ENCODE measurements at places on chromosomes 2 and 18. TPM values are rescaled to one million over a fixed set of nuclear protein-coding genes. Genes with fewer than 3 reads are reported as not detected.

The NTSR2 gene
- total RNA-seq: 0.36 TPM

DNA sequence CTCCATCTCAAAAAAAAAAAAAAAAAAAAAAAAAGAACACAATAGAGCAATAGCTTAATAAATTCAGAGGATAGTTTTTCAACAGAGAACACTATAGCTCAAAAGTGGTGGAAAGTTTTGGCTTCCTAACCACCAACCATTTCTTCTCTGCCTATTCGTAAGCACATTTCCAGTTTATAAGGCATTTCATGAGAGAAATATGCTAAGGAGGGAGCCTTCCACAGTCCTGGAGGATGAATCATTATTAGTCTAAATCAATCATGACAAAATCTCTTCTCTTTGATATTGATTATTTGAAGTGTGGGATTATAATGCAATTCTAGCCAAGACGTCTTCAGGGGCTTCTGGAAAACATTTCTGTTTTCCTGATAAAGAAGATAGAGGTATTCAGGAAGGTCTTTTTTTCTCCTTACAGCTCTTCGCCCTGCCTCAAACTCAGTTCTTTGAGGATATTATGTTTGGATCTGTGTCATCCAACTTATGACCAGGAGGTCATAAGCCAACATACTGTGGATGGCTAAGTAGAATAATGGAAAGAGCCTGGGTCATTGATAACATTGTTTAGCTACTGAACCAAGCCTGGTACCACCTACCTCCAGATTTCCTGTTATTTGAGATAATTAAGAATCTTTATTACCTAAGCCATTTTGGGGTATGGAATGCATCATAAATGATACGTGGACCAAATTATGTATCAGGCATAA lies 207.3 kb downstream of the TRIB2 start:
- DNase-seq: no peak

- DNase-seq: peak; percentile 49
Observed at GRCh38 chr2:240603081-240603835, 16.7 kb downstream of the CAPN10 start.

DNA sequence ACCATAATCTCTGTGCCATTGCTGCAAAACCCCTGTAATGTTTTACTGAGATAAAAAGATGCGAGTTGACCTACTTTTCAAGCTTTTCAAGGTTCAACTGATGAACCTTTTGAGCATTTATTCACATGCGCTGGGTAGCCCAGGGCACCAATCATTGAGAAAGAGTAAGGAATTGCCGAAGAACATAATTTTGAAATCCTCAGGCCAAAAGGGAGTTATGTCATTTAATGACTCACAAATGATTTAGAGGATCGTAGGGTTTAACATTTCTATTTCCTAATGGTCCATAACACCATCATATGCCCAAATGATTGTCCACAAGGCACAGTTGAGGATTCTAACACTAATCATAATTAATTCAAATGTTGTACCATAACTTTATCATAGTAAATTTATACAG lies 20.2 kb upstream of the DLX1 start:
- DNase-seq: no peak

DNA sequence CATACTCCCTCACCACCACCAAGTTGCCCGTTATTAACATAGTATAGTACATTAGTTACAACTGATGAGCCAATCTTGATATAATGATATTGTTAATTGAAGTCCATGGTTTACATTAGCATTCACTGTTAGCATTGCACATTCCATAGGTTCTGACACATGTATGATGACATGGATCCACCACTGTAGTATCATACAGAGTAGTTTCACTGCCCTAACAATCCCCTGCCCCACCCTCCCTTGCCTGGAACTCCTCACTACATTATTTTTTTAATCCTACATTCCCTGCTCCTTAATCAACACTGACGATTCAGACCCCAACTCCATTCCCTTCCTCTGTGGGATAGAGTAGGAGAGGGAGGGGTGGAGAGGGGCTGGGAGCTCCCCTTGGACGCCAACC lies 20.2 kb upstream of the ST3GAL5 start:
- DNase-seq: no peak

The SCN3A gene
- total RNA-seq: 0.10 TPM

The MGAT4A gene
- total RNA-seq: 8.0 TPM

The COQ10B gene
- total RNA-seq: 18.6 TPM

The SEPTIN10 gene
- total RNA-seq: 32.3 TPM

DNA sequence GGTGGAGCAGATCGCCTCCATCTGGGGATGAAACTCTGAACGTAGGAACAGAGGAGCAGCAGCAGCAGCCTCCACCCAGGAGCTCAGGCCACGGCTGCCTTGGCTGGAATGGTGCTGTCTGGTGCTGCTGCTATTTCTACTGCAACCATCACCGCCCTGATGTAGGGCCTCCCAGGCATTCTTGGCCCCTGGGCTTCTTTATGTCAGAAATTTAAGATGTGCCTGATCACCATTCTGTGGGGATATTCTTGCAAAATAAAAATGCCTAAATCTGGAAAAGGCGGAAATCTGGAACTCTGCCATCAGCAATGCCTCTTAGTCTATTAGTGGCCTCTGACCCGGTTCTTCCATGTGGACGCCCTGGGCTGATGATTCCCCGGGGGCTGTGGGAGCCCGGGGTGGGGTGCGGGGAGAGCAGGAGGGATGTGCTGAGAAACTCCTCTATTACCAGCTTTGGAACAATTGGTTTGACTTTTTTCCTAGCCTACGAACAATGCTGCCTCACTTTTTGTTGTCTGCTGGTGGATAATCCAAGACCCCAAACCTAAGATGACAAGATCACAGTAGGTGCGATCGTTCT lies 47.2 kb downstream of the FAM124B start:
- DNase-seq: no peak

GRCh38 chr18:3875961-3876360 lies 426.0 kb downstream of the TGIF1 start:
- DNase-seq: no peak

The HOXD8 gene
- total RNA-seq: 3.3 TPM

DNA sequence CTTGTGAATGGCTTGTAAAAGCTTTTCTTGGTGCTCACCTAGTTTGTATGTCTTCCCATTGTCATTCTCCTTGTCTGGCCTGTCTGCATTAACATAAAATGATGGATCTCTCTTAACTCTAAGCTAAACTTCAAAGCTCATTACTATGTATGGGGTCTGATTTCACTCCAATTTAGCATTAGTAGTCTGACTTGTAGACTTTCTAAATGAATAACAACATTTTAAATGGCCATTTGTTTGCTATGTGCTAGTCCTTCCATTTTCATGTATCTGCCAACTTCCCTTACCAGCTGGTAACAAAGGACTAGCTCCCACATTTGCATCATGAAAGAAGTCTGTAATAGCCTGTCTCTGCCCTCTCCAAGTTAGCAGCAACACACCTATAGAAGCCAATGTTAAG lies 324.2 kb upstream of the RGPD4 start:
- no peak for DNase-seq

- DNase-seq: no peak
Observed at GRCh38 chr2:202671317-202672035, 36.7 kb downstream of the FAM117B start.

- DNase-seq: no peak
Observed at GRCh38 chr2:76330865-76331264, 620.1 kb upstream of the GCFC2 start.

GRCh38 chr2:159249990-159250715 lies 36.4 kb downstream of the WDSUB1 start:
- no peak for DNase-seq

GRCh38 chr2:198162276-198162675 lies 357.9 kb downstream of the PLCL1 start:
- no peak for DNase-seq

The RNF125 gene
- 4.2 TPM for total RNA-seq

GRCh38 chr2:33897741-33898140 lies 298.6 kb upstream of the FAM98A start:
- no peak for DNase-seq

- DNase-seq: no peak
Observed at GRCh38 chr2:29323961-29324360, 208.7 kb downstream of the CLIP4 start.

GRCh38 chr2:226906163-226906693 lies 70.4 kb downstream of the RHBDD1 start:
- DNase-seq: no peak

The DCDC2C gene
- not detected for total RNA-seq

The EVA1A gene
- total RNA-seq: 0.57 TPM

DNA sequence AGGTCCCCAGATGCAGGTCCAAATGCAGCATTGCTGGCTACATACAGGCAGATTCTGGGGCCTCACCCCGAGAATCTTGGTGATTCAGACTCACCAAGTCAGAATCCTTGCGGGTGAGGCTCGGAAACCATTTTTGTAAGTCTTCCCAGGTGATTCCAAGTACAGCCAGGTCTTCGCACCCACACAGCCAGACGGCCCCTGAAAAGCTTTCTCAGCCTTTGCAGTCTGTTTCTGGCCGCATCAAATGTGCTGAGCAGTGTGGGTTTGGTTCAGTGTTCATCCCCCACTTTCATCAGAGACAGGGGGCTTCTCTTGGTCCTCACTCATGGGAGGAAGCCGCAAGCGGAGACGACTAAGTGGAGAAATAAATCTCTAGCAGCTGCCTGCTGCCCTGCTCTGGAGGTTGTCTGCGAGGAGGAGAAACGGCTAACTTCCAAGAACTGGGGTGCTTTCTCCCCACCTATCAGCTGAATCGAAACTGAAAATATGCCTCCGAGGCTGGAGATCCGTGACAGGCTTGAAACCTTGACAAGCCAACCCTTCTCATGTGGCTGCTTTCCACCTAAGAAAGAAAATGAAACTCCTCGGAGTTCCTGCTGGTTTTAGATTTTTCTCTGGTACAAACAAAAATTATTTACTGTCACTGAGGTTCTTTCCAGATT lies 8.9 kb upstream of the TMEM185B start:
- peak; percentile 46 for DNase-seq

DNA sequence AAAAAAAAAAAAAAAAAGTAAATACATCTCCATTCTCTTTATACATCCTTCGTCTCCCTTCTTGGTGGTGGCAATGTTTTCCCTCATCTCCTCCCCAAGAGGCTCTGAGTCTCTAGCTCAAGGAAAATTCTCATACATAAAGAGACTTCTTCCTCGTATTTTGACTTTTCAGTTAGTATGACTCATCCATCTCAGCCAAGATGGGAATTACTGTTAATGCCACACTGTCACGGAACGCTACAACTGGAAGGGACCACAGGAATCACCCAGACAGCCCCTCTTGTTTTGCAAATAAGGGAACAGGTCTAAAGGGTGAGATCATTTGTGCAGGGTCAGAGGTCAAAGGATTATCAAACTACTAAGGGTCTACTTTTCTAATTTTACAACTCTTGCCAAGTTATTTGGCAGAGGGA lies 19.5 kb downstream of the NFE2L2 start:
- no peak for DNase-seq
